Stimulated activated CD4-positive, alpha-beta T cell treated with anti-CD3 and anti-CD28 coated beads, Interleukin-1b, Interleukin-23, amount 100 ng/mL, for 48 hours (primary cell): ENCODE measurements at places on chromosomes 1 and 21.

- no peak for DNase-seq
Measured at GRCh38 chr1:236020359-236021219, 44.3 kb downstream of the NID1 start.

DNA sequence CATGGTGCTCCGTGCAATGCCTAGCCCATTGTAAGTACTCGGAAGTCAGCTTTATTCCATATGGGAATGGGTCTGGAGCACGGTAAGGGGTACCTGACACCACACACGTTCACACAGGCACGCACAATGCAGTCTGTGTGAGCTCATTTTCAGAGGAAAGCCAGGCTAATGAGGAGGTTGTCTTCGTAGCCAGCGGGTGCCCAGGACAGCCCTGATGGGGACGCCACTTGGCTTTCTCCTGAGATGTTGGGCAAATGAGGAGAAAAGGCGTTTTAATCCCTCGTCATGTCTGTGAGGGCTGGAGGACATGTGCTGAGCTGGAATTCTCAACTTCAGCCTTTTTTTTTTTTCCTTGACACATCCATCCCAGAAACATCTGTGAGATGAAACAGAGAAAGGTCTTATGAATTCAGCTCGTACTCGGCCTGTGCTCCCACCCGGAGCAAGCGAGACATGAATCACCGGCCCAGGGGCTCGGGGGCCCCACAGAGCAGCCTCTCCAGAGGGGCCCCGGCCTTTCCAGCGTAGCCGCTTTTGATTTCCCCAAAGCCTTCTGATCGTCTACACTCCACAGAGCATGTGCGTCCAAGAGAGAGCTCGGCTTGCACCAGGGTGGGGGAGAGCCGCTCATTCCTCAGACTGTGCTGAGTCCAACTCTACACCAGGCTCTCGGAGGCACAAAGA, 125.1 kb downstream of the EPHB2 start:
- no peak for DNase-seq

DNA sequence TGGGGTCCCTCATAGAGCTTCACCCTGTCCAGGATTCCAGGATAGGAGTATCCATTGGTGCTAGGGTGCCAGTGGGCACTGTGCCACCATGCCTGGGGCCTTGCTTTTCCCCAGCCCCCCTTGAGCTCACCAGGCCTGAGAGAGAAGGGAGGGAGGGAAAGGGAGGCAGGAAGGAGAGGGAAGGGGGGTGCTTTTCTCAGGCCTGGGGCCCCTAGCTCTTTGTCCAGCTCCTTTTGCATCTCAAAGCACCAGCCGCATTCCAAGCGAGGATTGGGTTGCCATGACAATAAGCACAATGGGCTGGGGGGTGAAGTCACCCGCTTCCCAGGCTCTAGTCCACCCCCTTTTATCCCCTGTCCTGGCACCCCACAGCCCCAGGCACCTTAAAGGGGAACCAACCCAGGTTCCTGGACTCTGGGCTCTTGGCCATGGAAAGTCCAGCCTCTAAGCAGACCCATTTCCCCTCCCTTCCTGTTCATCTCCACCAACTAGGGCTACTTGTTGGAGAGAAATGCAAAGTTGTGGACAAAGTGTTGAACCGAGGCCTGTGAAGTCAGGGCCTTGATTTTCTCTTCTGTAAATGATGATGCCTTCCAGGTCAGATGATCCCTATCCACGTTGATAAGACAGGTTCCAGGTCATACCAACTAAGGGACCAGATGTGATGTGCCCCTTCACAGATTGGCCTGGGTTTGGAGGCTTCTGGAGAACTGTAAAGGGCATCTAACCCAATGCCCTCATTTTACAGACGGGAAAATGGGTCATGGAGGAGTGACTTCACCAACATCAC, 11.4 kb downstream of the THBS3 start:
- DNase-seq: no peak

DNA sequence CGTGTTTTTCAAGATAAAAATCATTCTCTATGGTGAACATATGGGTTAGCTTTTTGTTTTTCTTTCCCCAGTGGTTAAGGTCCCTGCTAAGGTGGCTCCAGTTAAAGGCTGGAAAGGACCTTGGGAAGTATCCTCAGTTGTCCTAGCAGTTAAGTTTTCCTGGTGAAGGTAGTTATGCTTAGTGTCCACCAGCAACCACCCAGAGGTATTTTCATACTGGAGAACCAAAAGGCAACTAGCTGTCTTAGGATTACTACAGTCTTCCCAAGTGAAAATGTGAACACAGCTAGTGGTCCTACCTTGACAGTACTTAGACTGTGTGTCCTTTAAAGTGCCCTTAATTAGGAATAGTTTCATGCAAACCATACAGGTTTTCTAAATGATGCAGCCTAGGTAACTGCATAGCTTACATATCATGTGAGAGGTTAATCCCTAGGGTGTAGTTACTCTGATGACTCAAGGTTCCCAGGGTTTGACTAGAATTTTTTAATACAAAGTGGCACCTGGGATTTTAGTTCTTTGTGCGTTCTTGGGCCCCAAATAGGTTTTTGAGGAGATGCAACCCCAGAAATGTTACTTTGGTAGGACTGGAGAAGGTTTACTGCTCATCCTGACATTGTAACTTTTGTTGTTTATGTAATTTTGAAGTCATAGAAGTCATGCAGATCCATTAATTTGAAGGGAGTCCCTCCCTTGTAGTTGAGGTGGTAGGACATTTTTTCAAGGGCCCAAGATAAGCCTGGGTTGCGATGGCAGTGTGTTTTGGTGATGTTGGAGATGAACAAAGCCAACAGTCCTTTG, 36.5 kb downstream of the YY1AP1 start:
- DNase-seq: no peak
